Stimulated activated CD4-positive, alpha-beta T cell treated with anti-CD3 and anti-CD28 coated beads, Interleukin-4, amount 100 ng/mL, for 4 hours (primary cell): ENCODE measurements at places on chromosomes 6 and 20.

DNA sequence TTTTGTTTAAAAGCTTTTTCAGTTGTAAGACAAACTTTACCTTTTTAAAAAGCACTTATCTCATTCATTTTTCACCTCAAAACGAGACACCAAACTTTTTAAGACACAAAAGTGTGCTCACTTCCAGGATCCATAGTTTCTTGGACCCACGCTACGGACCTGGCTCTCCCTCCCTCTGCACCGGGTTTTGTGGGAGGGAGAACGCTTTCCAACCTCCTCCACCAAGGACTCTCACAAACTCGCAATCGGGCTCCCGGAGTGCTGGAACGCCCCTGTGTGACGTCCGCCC is 436 bp downstream of the CAGE1 start:
- DNase-seq = no peak

DNA sequence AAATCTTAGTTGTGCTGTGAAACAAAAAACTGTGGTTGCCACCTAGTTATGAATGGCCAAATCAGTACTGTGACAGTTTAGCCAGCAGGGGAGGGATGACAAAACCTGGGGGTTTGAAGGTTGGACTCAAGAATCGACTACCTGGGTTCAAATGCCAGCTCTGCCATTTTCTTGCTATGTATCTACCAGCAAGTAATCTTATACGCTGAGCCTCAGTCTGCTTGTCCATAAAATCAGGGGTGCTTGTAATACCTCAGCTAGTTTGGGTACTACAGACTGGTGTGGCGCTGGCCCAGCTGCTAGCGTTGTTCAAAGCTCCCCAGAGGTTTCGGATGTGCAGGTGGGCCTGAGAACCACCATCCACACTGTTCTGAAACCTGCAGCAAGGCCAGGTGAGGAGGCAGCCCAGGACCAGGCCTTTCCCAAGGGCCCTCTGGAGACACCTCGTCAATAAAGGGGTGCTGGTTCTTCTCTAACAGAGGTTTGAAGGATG is 40.4 kb downstream of the TRAM2 start:
- no peak for DNase-seq

GRCh38 chr6:24933868-24934401 is 1.8 kb downstream of the RIPOR2 start:
- no peak for DNase-seq

GRCh38 chr20:36645998-36646397 is at the start of gene SLA2:
Gene SLA2 (minus strand): TSS chr20:36646196. CDS start chr20:36641335, 4,861 bp downstream.
- peak; percentile 50 for DNase-seq

GRCh38 chr20:31717478-31718201 is 5.0 kb downstream of the BCL2L1 start:
- no peak for DNase-seq

GRCh38 chr6:33425668-33426577 is 6.1 kb downstream of the SYNGAP1 start:
- peak; percentile 83 for DNase-seq

DNA sequence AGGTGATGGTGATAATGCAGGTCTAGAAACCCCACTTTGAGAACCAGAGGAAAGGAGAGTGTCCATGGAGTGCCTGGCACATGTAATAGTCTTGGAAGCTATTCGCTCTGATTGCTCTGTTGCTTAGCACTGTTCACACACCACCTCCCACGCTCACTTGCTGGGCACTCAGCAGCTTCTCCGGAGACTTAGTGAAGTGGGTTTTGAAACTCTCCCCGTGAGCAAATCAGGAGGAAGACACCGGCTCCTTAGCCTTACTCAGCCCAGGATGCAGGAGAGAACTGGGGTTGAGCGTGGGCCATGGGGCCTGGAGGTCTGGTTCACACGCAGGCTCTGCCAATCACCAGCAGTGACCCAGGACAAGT is 22.2 kb downstream of the BMP7 start:
- no peak for DNase-seq

DNA sequence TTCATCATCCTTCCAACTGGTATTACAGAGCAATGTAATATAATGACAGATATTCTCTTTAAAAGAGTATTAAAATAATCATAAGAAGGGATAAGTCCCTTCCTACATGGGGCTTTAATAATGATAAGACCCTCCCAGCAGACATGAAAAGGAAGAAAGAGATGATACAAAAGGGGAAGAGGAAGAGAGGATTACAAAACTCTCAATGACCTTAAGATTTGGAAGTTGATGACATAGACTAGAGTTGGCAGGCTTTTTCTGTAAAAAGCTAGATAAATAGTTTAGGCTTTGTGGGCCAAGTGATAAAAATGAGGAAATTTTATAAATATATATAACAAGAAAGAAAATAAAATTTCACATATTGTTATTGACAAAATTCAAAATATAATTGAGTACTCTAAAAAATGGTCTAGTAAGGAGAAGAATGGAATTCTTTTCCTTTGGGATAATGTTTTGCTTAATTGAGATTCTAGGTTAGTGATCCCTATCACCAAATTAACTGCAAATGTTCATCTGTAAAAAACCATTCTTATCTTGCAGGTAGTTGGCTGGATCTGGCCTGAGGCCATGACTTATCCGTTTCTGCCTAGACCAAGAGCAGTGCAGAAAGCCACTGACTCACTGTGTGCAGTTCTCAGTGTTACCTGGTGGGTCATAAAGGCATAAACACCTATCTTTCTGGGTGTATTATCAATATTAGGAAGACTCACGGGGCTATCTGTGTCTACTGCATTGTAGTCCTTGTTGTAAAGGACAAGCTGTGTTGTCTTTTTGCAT is 11.0 kb downstream of the RIPOR2 start:
- peak; percentile 42 for DNase-seq

GRCh38 chr6:70264306-70264705 is 38.6 kb downstream of the COL9A1 start:
- no peak for DNase-seq

- DNase-seq = no peak
Measured at GRCh38 chr6:118371955-118372354, 176.1 kb upstream of the PLN start.

DNA sequence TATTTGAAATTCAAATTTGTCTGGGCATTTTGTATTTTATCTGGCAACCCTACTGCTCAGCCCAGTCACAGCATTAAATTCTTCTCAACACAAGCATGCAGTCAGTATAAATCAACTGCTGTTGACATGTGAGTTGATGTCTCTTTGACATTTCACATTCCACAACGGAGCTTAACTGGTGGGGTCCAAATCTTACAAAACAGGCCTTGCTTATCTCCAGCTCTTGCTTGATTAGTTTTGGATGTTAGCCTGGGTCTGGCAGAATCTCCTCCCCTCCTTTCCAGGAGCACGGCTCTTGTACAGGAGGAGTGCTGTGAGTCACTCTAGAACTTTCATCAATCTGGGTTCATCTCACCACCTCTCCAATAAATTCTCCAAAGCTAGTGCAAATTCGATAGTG is 80.8 kb upstream of the PHACTR1 start:
- no peak for DNase-seq

DNA sequence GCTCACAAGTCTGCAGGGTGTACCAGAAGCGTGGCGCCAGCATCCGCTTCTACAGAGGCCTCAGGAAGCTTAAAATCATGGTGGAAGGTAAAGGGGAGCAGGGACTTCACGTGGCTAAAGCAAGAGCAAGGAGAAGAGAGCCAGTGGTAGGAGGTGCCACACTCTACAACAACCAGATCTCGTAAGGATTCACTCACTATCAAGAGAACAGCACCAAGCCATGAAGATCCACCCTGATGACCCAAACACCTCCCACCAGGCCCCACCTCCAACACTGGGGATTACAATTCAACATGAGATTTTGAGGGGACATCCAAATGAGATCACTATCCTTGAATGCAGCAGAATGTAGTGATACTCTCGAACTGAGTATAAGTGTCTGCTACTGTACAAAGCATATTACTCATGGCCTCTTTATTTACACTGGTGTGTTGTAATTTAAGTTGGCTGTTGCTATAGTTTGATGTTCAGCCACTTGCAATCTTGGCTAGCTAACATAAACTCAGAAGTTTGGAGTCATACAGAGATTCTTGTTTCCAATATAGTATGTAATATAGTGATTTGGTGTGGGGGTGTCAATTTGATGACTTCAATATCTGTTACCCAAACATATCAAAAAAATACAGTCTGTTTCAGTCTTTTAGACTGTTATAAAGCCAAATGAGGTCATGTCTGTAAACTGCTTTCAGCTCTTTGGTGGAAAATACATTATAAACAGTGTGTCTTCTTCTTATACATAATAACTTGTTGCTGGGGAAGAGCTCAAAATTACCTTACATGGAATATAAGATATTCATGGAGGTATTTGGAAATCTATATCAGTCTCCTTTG is 39.4 kb upstream of the MYLIP start:
- DNase-seq = no peak

DNA sequence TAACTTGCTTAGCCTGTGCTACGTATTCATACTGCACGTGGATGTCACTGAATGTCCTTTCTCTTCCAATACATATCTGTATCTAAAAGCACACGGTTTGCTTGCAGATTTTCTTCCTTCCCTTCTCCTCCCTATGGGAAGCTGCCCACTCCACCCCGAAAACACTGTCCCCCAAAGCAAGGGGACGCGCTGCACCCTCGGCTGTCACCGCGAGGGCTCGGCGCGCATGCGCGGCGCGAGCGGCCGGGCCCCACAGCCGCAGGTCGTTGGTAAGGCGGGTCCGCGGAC is 659 bp downstream of the TMX4 start:
- DNase-seq = peak; percentile 56

GRCh38 chr6:38078671-38079070 is 259.1 kb downstream of the ZFAND3 start:
- DNase-seq = no peak

DNA sequence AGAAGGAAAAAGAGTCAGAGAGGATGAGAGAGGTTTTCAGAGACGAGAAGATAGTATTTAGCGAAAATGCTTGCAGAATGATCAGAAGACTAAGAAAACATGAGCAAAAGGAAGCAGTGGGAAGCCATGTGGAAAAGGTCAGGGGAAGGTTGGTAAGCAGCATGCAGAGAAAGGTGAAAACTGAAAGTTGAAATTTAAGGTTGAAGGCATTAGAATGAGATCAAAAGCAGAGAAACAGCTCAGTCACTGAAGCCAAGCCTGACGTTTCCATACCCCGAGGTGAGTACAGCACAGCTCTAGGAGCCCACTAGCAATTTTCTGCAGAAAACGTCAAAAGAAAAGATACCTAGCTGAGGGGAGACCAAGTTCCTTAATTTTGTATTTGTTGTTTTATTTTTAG is 19.1 kb upstream of the TFB1M start:
- no peak for DNase-seq

GRCh38 chr6:141988954-141989705 is 143.6 kb upstream of the GJE1 start:
- DNase-seq = peak; percentile 7

GRCh38 chr6:82619573-82619972 is 256.0 kb downstream of the TPBG start:
- no peak for DNase-seq

DNA sequence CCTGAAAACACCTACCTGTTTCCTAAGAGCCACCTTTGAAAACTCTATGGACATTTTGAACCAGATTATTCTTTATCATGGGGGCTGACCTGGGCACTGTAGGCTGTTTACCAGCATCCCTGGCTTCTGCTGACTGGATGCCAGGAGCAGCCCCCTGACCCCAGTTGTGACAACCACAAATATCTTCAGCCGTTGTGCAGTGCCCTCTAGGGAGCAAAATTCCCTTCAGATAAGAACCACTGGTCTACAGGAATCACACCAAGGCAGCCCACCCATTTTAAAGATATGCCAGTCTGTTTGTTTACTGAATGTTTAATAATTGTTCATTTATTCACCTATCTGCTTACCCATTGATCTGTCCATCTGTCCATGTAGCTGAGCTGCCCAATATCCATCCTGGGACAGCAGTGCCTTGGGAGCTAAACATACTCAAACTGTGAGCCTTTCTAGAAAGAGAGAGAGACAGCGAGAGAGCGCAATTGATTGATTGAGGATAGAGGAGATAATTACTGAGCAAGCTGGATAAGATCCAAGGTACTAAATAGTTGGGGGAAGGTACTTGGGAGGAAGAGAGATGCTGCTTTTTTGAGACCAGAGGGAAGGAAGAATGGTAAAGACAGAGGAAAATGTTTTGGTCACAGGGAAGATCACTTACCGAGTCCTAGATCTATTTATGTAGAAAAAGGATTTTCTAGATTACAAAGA is 276.8 kb downstream of the NRN1 start:
- DNase-seq = no peak

DNA sequence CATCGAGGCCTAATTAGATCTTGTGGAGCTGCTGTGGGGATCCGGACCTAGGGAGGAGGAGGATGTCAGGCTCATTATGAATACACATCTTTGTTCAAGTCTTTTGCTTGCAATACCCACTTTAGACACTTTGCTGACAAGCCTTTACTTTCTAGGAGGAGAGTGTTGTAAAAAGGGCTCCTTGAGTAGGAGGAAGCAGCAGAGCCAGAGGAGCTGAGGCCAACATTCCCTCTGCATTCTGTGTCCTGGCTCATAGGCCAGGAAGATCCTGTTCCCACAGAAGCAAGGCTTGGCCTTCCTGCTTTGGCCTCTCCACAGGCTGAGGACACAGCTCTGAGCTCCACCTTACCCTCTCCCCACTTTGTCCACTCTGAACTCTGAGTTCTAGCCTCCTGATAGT is 67.1 kb downstream of the TPD52L1 start:
- no peak for DNase-seq

DNA sequence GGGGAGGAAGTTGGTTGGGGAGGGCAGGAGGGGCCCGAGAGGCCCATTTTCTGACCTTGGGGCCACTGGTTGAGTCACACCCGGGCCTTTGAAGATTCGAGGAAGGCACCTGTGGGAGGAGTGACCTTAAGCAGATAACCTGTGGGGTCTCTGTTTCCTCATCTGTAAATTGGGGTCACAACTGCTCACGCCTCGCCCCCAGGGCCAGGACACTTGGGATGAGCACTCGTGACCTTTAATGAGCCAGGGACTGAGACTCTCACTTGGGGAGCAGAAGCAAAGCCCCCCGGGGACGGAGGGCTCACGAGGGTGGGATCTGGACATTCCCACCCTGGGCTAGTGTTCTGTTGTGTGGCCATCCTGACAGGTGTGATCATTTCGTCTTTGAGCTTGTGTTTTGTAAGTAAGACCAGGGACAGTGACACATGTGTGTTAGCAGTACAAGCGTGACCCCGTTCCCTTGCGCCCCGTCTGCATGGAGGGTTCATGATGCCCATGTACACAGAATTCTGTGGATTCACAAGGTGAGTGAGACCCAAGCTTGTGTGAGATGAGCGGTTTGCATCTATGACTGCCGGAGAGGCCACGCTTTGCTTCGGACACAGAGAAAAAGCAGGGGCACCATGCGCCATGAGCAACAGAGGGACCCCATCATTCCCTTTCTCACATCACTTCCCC is 79.3 kb upstream of the PMEPA1 start:
- no peak for DNase-seq

DNA sequence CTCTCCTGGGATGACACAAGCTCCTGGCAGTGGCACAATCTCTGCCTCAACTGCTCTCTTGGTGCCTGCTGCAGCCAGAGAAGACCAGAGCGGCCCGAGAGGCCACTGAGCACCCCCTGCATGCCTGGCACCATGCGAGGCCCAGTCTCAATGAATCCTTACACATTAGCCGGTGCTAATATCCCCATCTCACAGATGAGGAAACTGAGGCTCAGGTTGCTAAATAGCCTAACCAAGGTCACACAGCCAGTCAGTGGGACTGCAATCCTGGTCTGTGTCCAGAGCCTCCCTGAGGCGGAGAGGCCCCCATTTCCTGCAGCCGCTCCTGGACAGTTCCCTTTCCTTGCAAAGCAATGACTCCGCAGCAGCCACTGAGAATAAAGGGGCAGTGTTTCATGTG is 81.2 kb downstream of the GRM4 start:
- DNase-seq = no peak
